ENCODE measurements at places on chromosomes 2 and 18. TPM values are rescaled to one million over a fixed set of nuclear protein-coding genes. Genes with fewer than 3 reads are reported as not detected.

GRCh38 chr18:35463827-35464226, 33.9 kb downstream of the INO80C start:
- DNase-seq: no peak

DOCK10 gene
- 12.2 TPM for total RNA-seq

GRCh38 chr18:58225101-58225500, 181.1 kb downstream of the NEDD4L start:
- no peak for DNase-seq

DNA sequence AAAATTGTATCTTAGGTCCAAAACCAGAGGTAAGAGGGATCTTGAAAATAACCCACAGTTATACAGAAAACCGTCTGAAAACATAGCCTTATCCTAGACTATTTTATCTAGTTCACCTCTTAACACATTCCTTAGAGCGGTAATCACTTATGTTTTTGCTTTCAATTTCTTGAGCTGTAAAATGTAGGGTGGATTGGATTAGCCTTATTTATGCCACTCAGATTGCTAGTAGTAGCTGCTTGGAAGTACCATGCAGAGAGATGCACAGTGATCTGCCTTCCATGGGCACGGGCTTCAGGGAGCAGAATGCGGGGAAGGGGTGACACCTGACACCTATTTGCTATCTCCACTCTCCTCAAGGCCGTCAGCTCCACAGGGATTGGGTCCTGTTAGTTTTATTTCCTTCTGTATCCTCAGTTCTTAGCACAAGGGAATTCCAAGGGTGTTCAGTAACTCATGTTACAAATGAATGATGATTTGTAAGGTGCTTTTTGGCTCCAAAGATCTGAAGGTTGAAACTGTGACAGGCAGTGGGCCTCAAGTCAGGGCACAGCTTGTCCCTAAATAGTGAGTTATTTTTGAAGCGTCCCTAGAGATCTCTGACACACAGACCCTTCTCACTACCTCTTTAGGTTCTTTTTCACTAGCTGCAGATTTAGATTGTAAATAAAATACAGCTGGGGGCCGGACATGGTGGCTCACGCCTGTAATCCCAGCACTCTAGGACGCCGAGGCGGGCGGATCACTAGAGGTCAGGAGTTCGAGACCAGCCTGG, 64.0 kb upstream of the PMAIP1 start:
- no peak for DNase-seq

DNA sequence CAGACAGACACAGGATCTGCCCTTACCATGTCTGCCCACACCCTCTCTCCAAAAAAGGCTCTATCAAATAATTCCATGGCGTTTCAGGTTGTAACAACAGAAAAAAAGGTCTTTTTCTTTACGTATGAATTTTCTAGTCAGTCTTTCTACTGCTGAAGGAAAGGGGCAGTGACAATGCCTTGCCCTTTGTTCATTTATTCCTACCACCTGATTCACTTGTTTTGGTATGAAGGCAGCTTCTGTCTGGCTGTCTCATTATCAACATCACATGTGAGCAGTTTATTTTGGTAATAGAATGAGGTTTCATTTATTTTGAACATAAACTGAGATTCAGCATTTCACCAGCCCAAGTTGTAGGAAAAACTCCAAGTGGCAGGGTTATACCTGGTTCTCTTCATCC, 94.3 kb upstream of the KLF7 start:
- DNase-seq: no peak

MYO5B gene
- total RNA-seq: 53.1 TPM

FSIP2 gene
- 6.9 TPM for total RNA-seq

DNA sequence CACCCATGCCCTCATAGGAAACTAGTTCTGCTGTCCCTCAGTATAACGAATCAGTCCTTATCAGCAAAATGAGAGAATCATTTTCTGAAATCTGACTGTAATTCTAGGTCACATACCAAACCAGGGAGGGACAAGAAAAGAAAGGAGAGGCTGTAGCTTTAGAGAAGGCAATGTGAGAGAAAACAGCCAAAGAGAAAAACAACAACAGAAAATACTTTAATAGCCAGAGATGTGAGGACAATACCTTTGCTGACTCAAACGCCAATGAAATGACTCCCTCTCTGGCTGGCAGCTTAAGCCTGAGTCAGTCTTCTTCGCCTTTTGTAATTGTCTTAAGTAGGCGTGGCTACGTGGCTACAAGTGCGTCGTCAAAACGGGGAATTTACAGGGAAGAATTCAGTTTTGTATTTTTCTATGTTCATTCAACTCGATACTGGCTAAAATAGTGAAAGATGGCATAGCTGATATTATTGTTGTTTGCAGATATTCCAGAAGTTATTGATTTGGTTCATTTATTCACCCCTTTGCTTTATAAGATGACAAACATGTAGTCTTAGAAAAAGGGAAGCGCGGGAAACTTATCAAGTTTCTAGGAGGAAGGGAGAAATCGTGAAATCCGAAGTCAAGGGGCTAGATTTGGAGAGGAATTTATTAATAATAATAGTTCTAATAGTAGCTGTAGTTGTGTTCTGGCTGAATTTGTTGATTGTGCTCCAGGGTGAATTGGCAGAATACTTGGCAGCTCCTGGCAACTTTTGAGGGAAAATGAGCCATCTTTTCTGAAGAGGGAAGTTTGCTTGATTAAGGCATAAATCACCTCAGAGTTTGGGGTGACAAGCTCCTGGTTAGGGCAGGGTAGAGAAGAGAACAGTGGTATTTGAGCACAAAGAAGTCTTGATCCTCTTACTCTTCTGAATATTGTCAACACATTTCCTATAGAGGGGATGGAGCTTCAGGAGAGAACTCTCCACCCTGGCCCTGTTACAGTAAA, at the start of gene IL1A:
Gene IL1A, minus strand, starts transcription at position 295 of the 991 bp plus-strand sequence. CDS start 723 bp downstream, outside the sequence.
- no peak for DNase-seq

DNA sequence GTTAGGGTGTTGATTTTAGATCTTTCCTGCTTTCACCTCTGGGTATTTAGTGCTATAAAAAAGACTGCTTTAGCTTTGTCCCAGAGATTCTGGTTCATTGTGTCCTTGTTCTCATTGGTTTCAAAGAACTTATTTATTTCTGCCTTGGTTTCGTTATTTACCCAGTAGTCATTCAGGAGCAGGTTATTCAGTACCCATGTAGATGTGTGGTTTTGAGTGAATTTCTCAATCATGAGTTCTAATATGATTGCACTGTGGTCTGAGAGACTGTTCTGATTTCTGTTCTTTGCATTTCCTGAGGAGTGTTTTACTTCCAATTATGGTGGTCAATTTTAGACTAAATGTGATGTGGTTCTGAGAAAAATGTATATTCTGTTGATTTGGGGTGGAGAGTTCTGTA, 167.1 kb upstream of the KYNU start:
- DNase-seq: no peak

G6PC2 gene
- total RNA-seq: not detected

GRCh38 chr2:127052057-127052770, 54.7 kb downstream of the BIN1 start:
- DNase-seq: peak; percentile 82

- no peak for DNase-seq
Observed at GRCh38 chr2:26515771-26516170, 37.8 kb upstream of the OTOF start.

- no peak for DNase-seq
Observed at GRCh38 chr2:95208106-95208505, 785 bp downstream of the ZNF892 start.

DNA sequence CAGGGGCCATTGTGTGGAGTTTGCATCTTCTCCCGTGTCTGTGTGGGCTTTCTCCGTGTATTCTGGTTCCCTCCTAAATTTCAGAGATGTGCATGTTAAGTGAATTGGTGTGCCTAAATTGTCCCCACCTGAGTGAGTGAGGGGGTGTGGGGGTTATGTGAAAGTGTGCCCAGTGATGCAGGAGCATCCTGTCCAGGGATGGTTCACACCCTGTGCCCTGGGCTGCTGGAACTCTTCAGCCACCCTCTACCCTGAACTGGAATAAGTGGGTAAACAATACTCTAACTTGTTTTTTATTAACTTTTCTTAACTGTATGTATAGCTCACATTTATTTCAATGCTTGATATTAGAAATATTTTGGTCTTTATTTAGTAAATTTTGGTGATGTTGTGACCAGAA, 56.0 kb downstream of the UBE2E3 start:
- no peak for DNase-seq

DNA sequence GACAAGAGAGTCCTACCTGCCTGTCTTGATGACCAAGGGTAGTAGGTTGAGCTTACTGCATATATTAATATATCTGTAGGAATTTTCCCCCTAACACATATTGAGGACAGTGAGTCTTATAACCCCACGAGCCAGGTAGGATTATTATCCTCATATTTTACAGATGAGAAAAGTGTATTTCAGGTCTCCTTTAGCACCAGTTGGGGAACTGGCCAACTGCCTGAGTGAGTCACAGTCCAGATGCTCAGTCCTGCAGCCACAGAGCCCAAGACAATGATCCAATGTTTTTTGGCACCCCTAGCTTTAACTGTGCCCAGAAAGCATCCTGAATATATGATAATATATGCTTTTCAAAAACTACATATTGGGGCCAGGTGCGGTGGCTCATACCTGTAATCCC, 30.8 kb upstream of the GLS start:
- DNase-seq: no peak

DNA sequence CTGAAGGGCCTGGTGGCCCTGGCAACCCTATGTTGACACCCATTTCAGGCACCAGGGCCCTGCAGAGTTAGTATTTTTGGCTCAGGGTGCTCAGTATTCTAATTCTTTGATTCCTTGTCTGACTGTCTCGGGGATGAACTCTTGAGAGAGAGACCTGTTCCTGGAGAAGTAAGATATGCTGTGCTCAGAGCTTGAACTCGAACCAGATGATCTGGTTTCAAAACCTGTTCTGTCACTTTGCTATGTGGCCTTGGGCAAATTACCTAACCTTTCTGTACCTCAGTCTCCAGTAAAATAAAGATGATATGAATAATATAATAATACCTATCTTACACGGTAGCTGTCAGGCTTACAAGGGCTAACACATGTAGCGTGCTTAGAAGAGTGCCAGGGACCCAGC, 294.2 kb downstream of the DYSF start:
- no peak for DNase-seq

- no peak for DNase-seq
Observed at GRCh38 chr18:9563331-9563730, 51.0 kb downstream of the PPP4R1 start.

DNA sequence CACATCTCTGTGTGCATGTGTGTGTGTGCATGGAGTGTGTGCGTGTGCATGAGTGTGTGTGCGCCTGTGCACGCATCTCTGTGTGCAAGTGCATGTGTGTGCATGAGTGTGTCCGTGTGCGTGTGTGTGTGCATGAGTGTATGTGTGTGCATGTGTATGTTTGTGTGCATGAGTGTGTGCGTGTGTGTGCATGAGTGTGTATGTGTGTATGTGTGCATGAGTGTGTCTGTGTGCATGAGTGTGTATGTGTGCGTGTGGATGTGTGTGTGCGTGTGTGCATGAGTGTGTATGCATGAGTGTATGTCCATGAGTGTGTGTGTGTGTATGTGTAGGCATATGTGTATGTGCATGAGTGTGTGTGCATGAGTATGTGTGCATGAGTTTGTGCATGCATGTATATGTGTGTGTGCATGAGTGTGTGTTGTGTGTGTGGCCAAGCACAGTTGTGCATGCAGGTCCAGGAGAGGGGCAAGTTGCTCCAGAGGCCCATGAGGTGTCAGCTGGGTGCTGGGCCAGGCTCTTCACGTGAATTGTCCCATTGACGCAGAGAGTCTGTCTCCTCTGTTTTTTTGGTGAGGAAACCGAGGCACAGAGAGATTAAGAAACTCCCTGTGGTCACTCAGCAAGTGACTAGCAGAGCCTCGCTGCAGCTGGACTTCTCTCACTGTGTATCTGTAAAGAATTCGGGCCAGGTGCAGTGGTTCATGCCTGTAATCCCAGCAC, 75.5 kb downstream of the ASB1 start:
- peak; percentile 26 for DNase-seq

TAF1B gene
- total RNA-seq: 25.0 TPM

NOL4 gene
- not detected for total RNA-seq

Measured in lower leg skin (tissue), 4 donors.